ENCODE measurements at places on chromosomes 12 and 14. TPM values are rescaled to one million over a fixed set of nuclear protein-coding genes. Genes with fewer than 3 reads are reported as not detected.
A peak's percentile ranks its signal among the peaks of the same experiment; 100 is the strongest.

DNA sequence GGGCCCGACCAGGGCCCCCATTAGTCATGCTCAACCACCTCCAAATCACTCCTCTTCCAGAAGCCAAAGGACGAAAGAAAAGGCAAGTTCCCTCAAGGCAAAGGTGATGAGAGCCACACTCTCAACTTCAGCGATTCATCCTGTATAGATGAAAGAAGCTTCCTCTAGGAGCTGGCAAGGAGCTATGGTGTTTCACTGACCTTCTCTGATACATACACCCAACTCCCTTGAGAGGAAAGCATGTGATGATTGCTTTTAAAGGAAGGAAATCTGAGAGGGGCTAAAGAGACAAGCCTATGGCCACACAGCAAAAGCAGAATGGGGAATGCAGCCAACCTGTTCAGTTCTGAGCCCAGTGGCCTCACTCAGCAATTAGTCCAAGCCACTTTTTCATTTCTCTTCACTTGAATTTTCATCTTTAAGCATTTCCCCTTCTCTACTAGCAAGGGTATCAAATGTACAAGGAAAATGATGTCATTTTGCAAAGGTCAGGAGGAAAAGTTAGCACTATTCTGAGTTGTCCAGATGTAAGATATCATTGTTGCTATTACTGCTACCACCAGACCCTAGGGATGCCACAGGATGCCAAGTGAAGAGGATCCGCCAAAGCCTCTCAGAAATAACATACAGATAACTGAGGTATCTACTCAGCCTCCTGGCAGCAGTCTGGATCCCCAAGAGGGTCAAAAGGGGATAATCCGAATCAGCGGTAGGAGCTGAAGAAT, 82.5 kb downstream of the MAP3K9 start:
- DNase-seq: no peak

DNA sequence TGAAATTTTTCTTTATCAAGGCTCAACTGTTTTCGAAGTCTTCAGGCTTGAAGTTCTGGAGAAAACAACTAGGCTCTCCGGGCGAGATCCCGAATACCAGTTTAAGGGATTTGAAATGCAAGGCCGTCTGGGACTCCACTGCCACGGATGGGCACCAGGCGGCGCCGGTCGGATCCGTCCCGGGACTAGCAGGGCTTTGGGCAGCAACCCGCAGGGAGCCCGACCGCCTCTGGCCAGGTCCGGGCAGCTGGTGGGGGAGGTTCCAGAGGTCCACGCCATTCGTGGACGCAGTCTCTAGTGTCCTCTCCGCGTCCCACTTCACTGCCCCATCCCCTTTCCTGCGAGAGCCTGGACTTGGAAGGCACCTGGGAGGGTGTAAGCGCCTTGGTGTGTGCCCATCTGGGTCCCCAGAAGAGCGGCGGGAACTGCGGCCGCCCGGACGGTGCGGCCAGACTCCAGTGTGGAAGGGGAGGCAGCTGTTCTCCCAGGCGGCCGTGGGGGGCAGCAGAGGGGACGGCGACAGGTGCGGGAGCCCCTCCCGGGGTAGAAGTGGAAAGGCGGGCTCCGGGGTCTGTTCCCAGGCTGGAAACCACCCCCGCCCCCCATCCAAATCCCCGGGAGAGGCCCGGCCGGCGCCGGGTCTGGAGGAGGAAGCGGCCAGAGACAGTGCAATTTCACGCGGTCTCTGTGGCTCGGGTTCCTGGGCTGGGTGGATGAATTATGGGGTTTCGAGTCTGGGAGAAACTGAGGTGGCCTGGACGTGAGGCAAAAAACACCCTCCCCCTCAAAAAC, 838 bp upstream of the ERBB3 start:
- peak; percentile 90 for DNase-seq

DNA sequence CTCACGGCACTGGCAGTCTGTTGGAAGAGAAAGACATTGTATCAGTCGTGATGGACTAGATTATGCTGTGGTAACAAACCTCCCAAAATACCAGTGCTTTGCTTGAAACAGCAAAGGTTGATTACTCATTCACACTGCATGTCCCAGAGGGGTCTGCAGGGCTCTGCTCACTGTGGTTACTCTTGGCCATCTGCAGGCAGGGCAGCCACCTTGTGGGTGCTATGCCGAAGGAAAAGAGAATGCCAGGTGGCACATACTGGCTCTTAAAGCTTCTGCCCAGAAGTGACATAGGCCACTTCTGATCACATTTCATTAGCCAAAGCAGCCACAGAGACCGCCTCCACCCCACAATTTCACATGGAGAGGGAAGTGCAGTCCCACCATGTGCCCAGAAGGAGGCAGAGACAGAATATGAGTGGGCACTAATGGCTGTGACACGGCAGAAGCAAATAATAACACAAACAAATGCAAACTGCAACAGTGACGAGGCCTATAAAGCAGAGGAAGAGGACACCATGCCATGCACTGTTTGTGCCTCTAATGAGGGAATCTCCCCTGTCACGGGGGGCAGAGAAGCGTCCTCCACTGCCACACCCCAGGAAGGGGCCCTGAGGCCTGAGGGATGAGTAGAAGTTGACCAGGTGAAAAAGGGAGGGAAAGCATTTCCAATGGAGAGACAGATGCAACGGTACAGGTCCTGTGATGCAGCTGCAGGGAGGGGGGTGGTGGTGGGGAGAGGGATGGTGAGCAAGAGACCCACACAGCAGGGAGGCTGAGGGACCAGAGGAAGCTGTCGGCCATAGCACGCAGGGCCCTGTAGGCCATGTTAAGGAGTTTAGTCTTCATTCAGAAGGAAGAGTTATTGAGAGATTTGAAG, 51.7 kb upstream of the KICS2 start:
- DNase-seq: no peak

DNA sequence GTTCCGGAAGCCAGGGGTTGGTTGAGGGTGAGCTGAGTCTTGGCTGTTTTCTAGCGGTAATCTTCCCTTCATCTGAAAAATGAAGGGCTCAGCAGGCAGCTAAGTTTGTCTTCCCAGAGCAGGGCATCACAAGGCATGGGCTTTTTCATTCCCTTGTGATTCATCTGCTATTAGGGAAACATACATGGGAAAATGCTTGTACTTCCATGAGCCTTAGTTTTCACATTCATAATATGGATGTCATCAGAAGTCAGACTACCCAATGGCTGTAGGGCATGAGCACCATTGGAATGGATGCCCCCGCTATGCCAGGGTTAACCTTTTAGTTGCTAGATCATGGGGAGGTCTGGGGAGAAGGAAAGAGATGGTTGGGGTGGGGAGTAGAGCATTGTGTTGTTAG, 18.7 kb downstream of the HELB start:
- no peak for DNase-seq

The EML1 gene
- 42.9 TPM for total RNA-seq

The C12orf50 gene
- total RNA-seq: not detected

The MYBPC1 gene
- total RNA-seq: 3.9 TPM

The SERPINA12 gene
- not detected for total RNA-seq

- DNase-seq: no peak
Observed at GRCh38 chr12:109476807-109477184, 304 bp downstream of the KCTD10 start.

DNA sequence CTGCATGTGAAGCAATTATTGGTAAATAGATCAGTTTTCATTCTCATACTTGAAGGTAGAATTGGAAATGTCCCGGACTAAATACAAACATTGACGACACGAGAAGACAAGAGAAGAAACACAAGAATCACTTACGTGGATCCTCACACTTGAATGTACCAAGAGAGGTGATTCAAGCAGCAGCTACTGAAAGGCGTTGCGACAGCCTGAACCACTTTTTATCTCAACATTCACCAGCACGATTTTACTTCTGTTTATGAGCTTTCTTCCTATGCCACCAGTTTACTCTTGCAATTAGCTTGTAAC, 3.6 kb upstream of the FZD10 start:
- no peak for DNase-seq

DNA sequence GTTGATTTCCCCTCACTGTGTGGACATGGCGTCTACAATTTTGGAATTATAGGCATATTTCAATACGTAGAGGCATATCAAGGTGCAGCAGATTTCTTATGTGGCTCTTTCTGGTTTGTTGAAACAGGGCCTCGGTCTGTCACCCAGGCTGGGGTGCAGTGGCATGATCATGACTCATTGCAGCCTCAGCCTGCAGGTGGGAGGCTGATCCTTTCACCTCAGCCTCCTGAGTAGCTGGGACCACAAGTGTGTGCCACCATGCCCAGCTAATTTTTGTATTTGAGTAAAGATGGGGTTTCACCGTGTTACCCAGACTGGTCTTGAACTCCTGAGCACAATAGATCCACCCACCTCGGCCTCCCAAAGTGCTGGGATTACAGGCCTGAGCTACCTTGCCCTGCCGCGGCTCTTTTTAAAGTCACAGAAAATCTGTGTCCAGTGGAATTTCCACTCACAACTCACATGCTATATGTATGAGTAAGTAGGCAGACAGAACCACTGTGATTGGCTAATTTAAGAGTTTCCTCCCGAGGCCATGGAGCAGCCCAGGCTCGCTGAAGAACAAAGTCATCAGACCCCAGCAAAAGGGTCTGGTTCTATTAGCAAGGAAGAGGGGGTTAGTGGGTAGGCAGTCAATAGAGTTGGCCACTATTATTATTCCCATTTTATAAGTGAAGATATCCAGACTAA, 9.1 kb downstream of the GNG2 start:
- no peak for DNase-seq

- no peak for DNase-seq
Observed at GRCh38 chr12:45962553-45963325, 27.6 kb downstream of the SCAF11 start.

The GLS2 gene
- total RNA-seq: 0.57 TPM

GRCh38 chr14:92099802-92100201, 6.6 kb downstream of the ATXN3 start:
- no peak for DNase-seq
